ENCODE measurements at places on chromosomes 3 and 15.
A peak's percentile ranks its signal among the peaks of the same experiment; 100 is the strongest.

DNA sequence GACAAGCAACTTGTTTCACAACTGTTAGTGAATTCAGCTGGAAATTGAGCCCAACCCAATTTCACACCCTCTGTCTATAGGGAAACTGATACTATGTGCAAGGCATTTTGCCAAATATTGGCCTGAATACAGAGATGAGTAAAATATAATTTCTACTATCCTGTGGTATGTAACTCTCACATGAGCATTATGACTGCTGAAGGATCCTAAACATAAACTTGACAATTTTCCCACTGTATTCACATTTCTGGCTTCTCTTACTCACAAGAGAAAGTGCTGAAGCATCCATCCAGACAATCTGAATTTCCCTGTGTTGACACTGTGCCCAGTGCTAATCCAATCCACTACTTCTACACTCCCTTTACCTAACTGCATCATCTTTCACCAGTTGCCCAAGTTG lies 28.4 kb downstream of the SERPINI2 start:
- DNase-seq, result no peak

GRCh38 chr3:179450901-179451264 lies 387 bp downstream of the GNB4 start:
- DNase-seq, result no peak

GRCh38 chr3:66499881-66500575 lies 794 bp downstream of the LRIG1 start:
- DNase-seq, result peak; percentile 42

DNA sequence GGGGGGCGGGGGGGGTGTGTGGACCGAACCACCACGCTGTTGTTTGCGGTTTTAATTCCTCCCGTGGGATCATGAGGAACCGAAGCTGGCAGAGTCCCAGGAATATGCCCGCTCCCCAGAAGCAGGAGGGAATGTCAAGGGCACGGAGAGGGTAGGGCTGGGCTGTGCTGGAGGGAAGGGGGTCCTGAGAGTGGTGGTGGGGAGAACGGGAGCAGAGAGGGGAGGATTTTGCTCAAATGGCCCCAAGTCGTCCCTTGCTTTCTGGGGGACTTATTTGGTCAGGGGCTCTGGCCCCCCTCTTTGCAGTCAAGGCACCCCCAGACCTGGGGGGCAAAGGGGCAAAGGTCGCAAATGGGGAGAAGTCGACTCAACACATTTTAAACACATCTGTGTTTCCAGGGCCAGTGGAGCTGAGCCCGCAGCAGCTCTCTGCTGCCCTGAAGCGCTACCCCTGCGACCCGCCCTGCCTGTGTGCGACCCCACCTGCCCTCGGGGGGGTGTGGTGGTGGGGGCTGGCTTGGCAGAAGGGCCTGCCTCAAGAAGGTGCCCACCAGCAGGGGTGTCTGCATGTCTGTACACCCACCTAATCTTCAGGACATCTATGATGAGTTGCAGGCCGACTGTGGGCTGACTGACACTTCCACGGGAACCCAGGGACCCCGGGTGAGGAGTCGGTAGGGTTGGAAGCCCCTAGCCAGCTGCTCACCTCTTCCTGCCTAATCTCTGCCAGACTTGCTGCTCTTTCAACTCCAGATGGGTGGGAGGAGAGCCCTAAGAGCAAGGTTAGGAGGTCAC lies 602 bp upstream of the ATP2B2 start:
- DNase-seq, result no peak

DNA sequence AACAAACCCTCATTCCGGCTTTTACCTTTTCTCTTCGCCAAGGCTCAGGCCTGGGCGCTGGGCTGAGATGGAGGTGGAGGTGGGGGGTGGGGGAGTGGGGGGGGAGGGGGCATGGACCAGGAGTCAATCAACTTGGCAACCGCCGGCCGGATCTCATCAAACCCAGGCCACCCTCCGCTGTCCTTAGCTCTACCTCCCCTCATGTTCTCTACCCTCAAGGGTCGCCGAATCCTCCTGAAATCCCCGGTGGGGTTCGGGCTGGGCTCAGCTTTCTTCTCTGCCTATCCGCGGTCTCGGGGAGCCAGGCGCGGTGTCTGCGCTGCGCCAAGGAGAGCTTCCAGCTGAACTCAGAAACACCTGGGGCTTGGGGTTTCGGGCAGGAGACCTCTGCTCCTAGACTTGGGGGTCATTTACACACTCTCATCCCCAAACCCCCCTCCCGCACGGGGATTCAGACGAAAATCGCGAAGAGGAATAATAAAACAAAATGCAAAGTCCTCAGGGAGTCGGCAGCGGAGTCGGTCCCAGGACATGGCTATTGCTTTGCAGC lies 2.5 kb downstream of the ONECUT1 start:
- no peak for DNase-seq

DNA sequence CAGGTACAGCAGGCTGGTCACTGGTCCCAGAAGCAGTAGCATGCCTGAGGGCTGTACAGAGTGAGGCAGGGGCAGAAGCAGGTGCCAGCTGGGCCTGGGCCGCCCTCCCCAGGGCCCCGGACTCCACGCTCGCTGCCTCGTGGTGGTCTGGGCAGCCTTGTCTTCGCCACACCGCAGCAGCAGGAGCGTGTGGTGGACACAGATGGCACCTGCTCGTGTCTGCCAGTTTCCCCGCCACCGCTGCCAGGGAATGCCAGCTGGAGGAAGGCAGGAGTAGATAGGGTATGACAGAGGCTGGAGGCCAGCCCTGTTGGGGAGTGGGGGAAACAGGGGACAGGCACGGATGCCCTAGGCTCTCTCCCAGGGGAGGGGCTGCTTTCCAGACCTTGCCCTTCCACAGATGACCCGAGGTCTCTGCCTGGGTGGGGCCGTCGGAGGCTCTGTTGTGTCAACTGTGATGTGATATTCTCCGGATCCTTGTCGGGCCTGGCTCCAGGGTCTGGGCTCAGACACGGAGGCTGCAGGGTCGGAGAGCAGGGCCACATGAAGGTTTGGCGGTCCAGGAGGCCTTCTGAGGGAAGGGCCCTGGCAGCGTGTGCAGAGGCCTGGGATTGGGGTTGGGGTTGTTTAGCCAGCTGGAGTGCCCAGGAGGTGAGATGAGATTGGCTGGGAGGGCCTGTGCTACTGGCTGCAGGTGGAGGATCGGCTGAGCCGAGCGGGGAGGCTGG lies 33.6 kb downstream of the GOLGA6L10 start:
- DNase-seq, result no peak

DNA sequence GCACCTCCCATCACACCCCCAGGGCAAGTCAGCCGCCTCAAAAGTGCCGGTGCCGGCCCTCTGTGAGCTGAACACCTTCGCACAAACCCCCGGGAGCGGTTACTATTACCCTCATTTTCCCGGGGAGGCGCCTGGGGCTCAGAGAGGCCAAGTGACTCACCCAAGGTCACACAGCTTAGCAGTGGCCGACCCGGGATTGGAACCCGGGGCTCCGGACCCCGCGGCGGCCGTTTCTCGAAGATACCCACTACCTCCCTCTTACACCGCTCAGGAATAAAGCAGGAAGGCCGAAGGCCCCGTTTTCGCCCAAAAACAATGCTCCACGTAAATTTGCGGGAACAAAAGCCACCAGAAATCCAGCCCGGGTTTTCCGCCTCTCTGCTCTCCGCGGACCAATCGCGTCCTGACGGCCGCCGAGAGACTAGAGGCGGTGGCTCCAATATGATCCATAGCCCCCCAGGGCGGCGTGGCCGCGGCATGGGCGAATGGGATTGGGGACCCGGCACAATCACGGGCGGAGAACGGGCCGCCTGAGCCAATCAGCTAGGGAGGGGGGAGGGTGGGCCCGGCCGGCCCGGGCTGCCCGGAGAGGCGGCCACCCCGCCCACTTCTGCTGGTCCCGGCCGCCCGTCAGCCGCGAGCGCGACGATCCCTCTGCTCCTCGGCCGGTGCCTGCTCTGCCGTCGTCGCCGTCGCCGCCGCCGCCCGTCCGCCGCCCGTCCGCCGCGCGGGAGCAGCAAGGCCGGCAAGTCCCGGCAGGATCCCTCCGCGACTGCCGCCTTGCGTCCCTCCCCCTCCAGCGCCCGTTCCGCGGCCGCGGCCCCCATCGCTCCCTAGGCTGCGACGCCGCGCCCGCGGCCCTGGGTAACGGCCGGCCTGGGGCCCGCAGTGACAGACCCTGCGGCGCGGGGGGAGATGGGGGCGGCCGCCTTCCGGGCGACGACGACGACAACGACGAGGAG lies 177.0 kb downstream of the OR4M2 start:
- DNase-seq, result peak; percentile 17

DNA sequence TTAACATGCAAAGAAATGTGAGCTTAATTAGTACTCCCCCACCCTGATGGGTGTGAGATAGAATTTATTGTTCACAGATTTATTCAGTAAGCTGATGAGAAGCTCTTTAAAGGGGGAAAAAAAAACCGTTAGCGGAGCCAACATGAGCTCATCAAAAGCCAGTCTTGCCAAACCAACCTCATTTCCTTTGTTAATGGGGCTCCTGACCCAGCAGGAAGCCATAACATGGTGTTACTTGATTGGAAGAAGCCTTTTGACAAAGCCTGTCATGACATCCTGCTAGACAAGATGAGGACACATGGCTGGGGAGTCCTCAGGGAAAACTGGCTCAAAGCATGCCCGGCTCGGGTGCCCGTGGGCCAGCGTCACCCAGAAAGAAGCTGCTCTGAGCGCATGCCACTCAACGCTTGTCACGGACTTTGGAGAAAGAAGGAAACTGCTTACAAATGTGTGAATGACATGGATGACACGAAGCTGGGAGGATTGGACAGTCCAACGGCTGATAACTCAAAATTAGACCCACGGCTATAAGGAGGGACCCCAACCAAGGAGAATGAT lies 64.6 kb downstream of the SLCO2A1 start:
- no peak for DNase-seq

- DNase-seq, result no peak
These were observed 18.8 kb downstream of the BCL2L10 start for GRCh38 chr15:52093539-52094510.

Data from activated CD4-positive, alpha-beta T cell treated with anti-CD3 and anti-CD28 coated beads, Interleukin-10, Interleukin-2, amounts not matched to agents 100 ng/mL and 50 ng/mL, durations not matched to agents 16 hours and 8 hours (primary cell).